LNCaP clone FGC (cell line): ENCODE measurements at places on chromosomes 12 and 14.
A peak's percentile ranks its signal among the peaks of the same experiment; 100 is the strongest.

- DNase-seq = no peak
Observed at GRCh38 chr14:75046899-75047298, 4.4 kb downstream of the MLH3 start.

DNA sequence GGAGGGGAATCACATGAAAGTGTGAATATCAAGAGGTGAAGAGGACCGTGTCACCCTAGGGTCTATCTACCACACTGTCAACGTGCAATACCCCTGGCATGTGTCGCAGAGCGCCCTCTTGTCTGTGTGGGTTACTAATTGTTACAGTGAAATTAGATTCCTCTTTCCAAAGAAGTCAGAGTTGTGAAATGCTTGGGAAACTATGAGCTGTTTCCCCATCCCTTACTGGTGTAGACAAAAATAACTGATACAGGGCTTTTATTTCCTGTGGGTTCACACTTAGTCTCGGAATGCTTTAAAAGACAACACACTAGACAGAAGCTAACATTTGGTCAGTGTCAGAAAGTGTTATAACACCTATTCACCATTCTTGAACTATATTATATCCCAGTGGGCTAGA is 597.3 kb downstream of the NRXN3 start:
- DNase-seq = no peak

- peak; percentile 17 for DNase-seq
Observed at GRCh38 chr12:18146363-18146762, 56.4 kb upstream of the RERGL start.

- no peak for DNase-seq
Observed at GRCh38 chr14:101508948-101509729, 52.2 kb upstream of the DIO3 start.

DNA sequence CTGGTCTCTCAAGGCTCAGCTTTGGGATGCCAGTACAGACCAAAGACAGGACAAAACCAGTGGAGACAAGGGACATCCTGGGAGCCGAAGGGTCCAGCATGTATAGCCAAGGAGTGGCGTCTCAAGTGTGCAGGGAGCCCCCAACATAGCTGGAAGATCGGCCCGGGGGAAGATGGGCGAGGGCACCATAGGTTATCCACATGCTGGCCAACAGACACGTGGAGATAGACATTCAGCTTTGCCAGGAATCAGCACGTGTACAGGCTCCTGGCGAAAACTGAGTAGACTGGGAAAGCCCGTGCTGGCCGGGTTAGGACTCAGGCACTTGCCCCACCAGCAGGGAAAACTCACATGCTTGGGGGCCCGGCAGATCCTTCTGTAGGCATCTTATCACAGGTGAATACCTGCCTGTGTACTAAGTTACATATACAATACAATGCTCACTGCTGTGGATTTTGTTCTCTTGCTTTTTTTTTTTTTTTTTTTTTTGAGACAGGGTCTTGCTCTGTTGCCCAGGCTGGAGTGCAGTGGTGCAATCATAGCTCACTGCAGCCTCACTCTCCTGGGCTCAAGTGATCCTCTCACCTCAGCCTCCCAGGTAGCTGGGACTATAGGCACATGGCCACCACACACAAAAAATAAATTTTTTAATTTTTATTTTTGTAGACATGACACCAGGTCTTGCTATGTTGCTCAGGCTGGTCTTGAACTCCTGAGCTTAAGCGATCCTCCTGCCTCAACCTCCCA is 5.6 kb upstream of the ANKRD9 start:
- DNase-seq = no peak

- no peak for DNase-seq
Observed at GRCh38 chr12:89695830-89696229, 12.8 kb downstream of the ATP2B1 start.

GRCh38 chr12:98803468-98804209 is 158.5 kb downstream of the APAF1 start:
- DNase-seq = no peak

- no peak for DNase-seq
Observed at GRCh38 chr12:98612696-98613334, 19.3 kb downstream of the SLC25A3 start.

DNA sequence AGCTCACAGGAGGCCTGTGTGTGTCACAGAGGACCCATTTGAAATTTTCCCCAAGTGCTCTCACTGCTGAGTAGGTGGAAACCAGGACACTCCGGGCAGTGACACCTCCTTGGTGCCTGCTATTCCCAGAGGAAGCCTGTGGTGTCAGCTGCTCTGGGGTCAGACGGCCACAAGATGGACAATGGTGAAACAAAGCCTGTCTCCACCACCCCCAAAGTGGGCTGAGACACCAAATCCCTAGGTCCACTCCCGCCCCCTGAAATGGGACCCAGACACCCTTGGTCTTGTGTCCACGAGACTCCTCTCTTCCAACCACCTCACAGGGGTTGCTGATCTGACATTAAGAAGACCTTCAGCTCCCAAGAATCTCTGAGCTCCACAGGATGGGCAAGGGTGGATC is 7.0 kb downstream of the KCNH3 start:
- no peak for DNase-seq

- no peak for DNase-seq
Observed at GRCh38 chr12:98894412-98895085, 249.5 kb downstream of the APAF1 start.

DNA sequence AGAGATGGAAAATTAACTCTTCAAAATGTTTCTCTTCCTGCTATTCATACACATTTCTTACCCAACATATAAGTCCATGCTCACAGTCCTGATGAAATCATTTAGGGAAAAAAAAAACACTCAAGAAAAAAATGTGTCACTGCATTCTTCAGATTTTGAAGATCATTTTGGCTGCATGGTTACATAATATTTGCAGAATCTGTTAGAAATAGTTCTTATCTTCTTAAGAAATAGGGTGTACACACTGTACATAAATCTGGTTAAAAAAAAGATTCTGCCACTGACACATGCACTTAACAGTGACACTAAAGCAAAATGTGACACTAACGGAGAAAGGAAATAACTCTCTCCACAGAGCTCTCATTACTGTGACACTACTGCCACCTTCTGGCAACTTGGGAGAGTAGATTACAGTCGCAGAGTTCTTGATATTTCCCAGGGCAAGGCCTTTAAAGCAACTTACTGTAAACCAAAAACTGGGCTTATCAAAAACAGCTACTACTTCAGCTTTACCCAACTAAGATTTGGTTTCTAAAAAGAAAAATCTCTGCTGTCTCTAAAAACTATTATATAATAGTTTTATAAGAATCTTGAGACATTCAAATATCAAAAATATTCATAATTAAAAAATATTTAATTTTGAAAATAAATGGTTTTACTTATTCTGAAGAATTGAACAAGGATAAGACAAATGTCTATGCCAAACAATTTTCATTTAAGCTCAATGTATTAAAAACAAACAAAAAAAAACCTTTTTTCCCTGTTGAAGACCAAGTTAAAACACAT is 65.0 kb downstream of the SETD3 start:
- DNase-seq = peak; percentile 53

GRCh38 chr12:16150276-16150675 is 127.2 kb downstream of the SLC15A5 start:
- DNase-seq = no peak

DNA sequence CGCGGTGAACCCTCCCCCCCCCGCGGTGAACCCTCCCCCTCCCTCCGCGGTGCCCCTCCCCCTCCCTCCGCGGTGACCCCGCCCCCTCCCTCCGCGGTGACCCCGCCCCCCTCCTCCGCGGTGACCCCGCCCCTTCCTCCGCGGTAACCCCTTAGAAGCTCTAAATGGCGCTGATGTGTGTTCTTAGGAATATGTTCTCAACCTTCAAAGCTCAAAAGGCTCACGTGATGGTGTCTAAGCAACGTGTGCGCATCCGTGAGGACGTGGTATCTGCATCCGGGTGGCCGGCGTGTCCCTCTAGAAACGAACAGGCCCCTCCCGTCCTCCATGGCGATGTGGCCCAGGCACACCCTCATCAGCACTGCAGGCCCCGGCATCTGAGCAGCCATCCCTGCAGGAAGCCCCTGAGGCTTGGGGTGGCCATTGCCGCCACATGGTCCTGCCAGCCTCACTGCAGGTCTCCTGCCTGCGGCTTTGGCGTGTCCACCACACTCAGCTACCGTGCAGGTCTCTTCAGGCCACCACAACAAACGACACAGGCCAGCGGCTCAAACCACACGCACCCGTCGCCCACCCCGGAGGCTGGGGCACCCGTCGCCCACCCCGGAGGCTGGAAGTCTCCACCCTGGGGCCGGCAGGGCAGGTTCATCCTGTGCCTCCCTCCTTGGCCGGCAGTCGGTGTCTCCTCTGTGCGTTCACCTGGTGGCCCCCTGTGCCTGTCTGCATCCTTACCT is 14.5 kb upstream of the FBRSL1 start:
- DNase-seq = no peak

- DNase-seq = no peak
Observed at GRCh38 chr12:52062167-52063081, 7.4 kb upstream of the ATG101 start.

- no peak for DNase-seq
Observed at GRCh38 chr12:63093711-63094110, 57.3 kb downstream of the AVPR1A start.

GRCh38 chr12:46516238-46516932 is 143.8 kb upstream of the SLC38A2 start:
- no peak for DNase-seq

- DNase-seq = no peak
Observed at GRCh38 chr12:38689704-38690103, 215.7 kb downstream of the CPNE8 start.

DNA sequence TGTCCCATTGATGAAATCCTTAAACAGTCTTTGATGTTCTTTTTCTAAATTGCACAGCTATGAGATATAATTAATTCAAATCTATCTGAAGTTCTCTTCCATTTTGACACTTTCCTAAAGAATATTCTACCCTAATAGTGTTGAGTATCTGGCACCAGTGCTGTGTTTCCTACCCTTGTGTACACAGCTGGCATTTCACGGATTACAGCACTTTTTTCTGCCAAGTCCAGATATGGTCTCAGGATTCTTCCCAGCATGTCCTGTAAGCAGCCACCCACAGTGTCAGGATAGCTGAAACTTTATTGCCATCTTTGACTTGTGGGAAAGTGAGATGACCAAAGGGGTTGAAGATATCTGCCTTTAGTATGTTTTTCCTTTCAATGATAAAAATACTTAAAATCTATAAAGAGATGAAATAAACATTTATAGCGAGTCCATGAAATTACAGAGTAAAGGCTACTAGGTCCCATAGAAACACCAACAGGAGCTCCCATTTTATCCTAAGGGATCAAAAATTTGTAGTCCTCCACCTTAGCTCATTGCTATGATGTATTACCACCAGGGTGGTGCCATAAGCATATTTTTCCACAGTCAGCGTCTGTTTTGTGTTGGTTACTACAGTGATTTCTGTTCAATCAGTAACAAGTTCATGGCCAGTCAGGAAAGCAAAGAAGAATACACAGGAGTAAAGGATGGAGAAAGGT is 96.7 kb downstream of the TRHDE start:
- DNase-seq = peak; percentile 36

DNA sequence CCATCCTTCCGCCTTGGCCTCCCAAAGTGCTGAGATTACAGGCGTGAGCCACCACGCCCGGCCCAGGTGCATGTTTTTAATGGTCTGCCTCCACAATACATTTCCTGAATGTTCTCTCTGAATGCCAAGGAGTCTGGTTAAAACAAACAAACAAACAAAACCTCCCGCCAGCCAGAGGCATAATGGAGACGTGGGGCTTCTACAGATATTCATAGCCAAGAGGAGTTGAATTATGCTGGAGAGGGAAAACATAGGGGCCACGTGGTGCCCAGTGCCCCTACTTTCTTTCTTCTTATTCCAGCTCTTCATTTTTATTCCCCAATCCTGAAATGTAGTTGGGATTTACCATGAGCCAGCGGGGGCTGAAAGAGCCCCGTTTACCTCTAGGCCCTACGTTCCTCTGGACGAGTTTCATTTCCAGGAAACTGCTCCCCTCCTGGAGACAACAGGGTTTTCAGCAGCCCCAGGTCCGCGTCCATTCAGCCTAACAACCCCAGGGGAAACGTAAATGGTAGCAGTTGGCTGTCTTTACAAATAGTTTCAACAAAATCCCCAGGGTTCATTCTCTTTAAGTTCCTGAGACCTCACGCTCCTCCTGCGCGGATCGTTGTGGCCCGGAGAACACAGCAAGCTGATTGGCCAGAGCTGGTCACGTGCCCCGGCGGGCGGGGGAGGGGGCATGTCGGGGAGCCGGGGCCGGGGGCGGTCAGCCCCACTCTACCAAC is 108.5 kb upstream of the ESRRB start:
- no peak for DNase-seq

DNA sequence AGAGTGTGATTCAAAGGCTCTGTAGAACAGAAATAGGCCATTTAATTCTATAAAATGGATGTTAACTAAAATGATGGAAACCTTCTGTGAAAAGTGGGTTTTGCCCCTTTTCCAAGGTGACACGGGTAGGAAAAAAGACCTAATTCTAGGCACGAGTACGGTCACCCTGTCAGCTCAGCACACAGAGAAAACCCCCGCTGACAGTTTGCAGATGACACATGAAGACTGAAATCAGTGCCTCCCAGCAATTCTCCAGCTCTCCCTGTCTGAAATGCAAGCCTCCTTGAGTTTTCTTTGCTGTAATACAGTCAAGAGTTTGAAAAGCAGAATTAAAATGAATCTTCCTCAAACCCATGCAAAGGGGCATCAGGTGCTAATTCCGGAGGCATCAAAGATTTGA is 230.0 kb downstream of the TMEM132D start:
- no peak for DNase-seq

- no peak for DNase-seq
Observed at GRCh38 chr14:60565211-60565610, 56.3 kb downstream of the SIX6 start.

DNA sequence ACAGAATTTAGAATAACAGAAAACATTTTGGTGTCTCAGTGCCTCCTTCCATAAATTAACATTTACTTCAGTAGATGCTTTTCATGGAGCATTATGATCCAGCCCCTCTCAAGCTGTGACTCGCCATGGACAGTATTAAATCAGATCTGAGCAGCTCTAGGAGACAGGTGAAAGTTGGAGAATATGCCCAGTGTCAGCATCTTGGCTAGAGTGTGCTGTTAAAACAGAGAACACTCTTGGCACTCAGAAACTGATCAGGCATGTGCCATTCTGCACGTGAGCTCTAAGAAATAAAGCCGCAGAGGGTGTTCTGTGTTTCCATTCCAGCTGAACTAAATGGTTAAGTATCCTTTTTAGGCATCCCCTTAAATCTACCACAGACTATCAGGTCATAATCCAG is 68.0 kb downstream of the DIP2B start:
- DNase-seq = no peak

GRCh38 chr12:49566361-49566760 is 1.6 kb downstream of the MCRS1 start:
- DNase-seq = no peak

GRCh38 chr14:103296987-103297386 is 37.0 kb upstream of the EIF5 start:
- no peak for DNase-seq

DNA sequence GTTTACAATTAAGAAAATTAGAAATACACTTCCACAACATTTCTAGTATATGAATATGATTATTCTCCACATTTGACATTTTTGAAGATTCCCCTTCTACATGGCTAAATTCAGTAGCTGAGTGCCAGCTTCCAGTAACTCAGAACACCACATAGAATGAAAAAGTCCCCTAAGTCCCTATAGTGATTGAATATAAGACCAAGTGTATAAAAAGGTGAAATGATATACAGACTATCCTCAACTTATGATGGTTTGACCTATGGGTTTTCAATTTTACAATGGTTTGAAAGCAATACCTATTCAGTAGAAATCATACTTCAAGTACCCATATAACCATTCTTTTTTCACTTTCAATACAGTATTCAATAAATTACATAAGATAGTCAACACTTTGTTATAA is 15.8 kb downstream of the ATL1 start:
- DNase-seq = no peak

- no peak for DNase-seq
Observed at GRCh38 chr12:115541891-115542421, 735.5 kb downstream of the MED13L start.
